DMS 273 treated with DMSO at 0.1 percent for 48 hours (cell line): ENCODE measurements at places on chromosomes 4 and X.
A peak's percentile ranks its signal among the peaks of the same experiment; 100 is the strongest.

- DNase-seq = peak; percentile 31
These were observed 34.5 kb upstream of the CYBB start for GRCh38 chrX:37745354-37745753.

GRCh38 chrX:72115380-72115779 is 16.3 kb downstream of the RTL5 start:
- no peak for DNase-seq

GRCh38 chr4:171644430-171645057 is 168.7 kb upstream of the GALNTL6 start:
- DNase-seq = no peak

DNA sequence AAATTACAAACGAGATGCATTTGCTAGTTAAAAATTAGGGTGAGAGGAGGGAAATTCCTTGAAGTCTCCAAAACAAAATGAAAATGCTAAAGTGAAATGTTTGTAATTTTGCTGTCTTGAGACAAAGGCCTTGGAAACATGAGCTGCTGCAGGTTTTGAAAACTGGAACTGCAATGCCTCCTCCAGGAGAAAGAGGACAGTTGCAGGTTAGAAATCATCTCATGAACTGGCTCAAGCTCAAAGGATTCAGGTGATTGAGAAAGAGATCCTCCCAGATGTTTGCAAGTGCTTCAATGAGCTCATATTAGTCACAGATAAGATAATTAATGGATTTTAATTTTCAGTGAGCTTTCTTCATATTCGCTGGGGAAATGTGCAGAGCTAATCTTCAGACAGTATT is 32.4 kb downstream of the SMPX start:
- no peak for DNase-seq

- peak; percentile 13 for DNase-seq
These were observed 809 bp downstream of the MND1 start for GRCh38 chr4:153345012-153345981.

DNA sequence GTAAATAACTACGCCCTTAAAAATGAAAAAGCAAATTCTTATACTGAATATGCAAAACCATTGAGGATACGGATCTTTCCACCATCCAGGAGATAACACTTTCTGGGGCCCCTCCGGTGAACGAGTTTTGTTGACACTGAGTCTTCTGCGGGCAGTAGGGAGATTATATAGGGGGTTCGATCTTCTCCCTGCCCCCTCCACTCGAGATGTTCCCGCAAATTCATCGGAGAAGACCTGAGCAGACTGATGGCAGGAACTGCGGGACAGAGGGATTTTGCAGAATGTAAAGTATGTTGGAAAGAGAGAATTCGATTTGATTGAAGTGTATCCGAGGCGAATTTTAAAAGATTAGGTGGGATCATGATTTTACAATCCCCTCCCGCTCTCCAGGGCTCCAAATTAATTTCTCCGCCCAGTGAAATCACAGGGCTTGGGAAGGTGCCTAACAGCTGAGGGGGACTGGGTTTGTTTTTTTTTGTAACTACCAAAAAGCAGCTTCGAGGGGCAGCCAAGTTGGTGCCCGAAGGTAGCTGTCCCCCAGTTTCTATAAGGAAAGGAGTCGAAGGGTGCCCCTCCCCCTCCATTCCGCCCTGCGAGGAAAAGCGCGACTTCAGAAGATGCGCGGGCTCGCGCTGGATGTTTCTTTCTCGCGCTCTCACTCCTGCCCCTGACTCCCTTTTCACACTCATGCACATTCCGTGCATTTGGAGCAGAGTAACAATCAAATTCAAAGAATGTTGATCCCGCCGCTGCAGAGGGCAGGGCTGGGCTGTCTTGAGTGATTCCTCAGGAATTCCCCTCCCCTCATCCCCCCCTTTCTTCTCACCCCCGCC is 1.2 kb downstream of the TMEM255A start:
- no peak for DNase-seq

DNA sequence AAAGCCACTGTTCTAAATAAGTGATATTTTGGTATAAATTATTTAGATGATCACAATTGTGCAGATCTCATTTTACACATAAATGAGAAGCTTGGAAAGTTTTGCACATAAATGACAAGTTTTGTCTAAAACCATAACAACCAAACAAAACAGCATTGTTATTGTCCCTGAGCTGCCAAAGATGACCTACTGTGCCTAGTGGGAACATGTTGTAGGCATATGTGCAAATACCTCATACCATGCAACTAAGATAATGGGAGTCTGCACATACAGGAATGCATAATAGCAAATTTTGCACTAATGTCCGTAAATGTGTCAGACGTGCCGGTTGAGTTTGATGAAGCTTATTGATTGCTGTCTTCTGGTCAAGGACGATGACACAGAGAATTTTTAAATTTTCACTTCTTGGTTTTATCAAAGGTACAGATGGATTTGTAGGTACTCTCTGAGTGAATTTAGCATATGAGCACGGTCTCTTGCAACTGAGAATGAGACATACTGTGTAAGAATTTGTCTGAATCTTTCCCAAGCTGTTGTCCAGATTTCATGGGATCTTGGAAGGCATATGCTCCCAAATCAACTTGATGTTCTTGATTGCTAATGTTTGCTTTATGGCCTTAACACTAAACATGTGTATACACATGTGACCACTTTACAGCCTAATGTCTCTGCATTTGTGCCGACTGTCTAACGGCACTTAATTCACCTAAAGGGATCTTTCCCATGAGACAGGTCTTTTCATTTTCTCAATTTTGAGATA is 1133.5 kb downstream of the FAT4 start:
- no peak for DNase-seq

DNA sequence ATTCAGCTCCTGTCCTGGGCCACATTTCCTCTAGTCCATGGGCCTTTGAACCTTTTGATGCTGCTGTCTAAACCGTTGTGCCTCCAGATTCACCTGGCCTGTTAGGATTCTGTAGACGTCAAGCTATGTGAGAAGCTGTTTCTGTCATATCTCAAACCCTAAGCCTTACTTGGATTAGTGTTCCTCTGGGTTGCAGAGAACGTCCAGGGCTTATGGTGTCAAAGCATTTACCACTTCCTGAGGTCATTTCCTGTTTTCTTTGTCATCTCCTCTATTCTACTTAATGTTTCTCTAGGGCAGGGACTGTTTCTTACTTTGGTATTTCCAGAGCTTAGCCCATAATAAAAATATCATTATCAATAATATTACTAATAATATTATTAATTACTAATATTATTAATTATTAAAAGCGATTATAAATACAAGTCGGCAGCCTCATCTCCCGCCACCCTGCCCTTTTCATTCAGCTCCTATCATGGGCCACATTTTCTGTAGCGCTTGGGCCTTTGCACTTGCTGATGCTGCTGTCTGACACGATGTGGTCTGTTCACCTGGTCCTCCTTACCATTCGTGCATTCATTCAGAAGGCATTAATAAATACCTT is 19.1 kb downstream of the PRIMPOL start:
- DNase-seq = no peak

DNA sequence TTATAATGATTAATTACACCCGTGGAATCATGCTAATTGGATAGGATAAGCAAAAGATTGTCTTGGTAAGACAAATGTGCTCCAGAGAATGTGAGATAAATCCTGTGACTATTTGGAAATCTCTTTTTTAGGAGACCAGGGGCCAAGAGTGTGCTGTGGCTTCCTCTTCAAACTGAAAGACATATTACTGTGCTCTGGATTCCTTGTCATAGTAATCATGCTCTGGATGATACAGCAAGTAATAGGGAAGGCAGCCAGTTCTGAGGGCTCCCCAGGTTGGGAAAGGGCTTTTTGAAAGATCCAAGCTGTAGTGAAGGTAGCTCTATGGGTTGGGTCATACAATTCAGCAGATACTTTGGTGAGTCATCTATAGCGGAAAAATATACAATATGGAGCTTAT is 600.5 kb downstream of the PCDH18 start:
- DNase-seq = no peak

GRCh38 chr4:64814616-64815015 is 405.4 kb upstream of the TECRL start:
- no peak for DNase-seq

DNA sequence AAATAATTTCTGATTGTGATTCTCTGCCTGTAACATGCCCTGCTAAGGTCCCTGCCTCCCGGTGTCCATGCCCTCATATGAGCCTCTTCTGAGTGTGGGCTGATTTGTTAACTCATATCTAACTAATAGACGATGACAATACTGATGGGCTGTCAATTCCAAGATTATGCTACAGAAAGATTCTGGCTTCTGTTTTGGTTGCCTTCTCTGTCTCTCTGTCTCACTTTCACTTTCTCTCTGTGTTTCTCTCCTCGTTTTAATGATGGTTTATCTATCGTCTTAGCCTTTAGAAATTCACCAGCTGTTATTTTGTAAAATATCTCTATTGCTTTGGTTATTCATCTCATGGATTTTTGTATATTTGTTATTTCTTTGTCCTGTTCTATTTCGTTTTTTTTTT is 312.5 kb upstream of the ANXA10 start:
- DNase-seq = no peak

DNA sequence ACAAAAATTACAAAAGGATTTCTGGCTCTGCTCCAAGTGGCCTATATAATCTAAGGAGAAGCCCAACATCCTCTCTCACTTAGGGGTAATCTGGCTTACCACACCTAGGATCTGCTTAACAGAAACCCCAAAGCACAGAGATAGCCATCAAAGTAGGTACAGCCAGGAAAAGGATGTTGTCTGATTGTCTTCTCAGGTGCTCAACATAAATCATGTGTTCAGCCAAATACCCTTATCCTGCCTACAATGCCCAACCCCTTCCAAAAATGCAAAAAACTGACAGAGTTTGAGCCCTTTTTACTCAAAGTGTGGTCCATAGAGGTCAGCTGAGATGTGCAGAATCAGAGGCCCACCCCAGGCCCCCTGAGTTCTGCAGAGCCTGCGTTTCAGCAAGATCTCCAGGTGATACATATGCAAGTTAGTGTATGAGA is 53.9 kb downstream of the PPM1K start:
- no peak for DNase-seq

- no peak for DNase-seq
These were observed 150.8 kb downstream of the NPNT start for GRCh38 chr4:106046083-106046482.

GRCh38 chrX:146351620-146352019 is 458.0 kb upstream of the CXorf51B start:
- DNase-seq = no peak

DNA sequence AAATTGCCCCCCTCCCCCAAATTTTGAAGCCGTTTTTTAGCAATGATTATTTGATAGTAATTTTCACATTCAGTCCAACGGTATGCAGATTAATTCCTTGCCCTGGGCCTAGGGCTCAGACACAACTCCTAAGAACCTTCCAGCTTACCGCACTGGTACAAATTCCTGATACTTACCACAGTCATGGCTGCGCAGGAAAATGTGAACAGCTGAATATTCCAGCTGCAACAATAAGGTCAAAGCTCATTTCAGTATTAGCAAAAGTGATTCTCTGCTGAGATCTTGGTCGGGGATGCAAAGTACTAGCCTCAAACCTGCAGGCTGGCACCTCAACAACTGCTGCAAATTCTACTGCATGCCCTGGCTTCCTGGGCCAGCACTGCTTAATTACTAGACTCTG is 3.0 kb downstream of the ATP11C start:
- DNase-seq = no peak

- no peak for DNase-seq
These were observed 215.3 kb upstream of the TTC29 start for GRCh38 chr4:147160908-147161513.

DNA sequence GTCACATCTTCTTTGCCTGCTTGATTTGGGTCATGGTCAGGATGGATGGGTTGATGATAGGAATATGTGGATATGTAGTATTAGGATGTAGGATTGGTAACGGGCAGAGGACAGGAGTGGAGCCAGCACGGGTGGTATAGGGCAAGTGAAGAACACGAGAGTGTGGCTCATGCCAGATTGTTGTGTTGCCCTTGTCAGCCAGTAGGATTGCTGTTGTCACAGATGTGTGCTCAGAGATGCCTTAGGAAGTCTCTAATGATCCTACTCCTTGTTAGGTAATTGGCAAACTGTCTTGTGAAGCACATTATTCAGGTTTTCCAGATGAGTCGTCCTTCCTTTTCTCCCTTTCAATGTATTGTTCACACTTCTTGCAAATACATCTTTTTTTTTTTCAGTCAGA is 5.5 kb downstream of the ATP10D start:
- DNase-seq = no peak

DNA sequence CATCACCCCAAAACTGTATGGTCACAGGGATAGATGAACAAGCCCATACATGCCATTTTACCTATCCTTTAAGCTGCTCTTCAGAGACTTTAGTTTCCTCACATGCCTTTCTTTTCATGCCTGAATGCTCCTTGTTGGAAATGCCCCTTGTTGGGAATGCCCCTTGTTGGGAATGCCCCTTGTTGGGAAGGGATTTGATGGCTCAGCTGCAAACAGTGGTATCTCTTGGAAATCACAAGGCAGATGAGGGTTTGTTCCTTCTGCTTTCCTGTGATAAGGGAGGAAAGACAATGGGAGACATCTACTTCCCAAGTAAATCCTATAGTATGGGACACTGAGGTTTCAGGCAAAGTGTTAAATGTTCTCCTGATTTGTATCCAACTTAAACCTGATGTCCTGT is 11.5 kb downstream of the CXCL2 start:
- DNase-seq = no peak

GRCh38 chrX:118975831-118976598 is 1.6 kb downstream of the LONRF3 start:
- DNase-seq = no peak

- DNase-seq = peak; percentile 43
These were observed 8.4 kb downstream of the HTRA3 start for GRCh38 chr4:8278009-8278395.

- peak; percentile 22 for DNase-seq
These were observed 187.7 kb upstream of the NUDT10 start for GRCh38 chrX:51144828-51145442.

- DNase-seq = no peak
These were observed 103.6 kb downstream of the RAPGEF2 start for GRCh38 chr4:159206427-159206871.

DNA sequence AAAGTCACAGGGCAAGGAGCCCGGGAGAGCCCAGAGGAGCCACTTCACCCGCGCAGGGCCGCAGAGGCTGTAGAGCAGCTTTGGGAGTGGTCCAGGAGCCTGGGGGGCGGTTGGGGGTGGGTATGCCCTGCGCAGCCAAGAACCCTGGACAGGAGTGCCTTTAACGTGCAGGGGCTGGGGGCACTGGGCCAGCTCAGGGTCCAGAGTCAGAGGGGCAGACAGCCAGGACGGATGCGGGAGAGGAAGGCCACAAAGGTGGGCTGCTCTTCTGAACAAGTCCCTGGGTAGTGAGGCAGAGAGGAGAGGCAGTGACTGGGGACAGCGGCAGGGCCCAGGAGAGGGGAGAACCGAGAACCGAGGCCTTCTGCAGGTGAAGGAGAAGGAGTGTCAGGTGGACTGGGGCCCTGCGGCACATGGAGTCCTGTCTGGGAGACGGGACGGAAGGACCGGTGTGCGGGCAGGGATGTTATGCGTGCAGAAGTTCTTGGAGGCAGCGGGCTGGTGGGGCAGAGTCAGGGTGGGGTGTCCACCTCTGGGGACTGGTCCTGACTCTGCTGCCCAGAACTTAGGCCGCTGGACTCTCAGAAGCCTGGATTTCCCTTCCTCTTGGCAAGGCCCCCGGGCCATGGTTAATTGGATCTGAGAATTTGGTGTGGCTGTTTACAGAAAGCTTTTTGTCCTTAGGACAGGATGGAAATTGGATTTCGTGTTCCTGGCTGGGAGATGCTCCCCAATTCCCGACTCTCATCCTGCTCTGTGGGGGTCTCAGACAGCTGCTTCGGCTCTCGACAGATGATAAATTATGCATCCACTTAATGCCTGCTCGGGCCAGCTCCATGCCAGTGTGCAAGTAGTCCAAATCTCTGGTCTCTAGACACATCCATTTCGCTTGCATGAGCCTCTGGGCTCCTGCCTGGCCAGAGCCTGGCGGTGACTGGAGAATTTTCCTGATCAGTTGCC is 31.9 kb downstream of the ADRA2C start:
- no peak for DNase-seq
